ENCODE measurements at places on chromosomes 2 and 18.

GRCh38 chr2:19607400-19607799 lies 249.0 kb upstream of the OSR1 start:
- DNase-seq = no peak

- no peak for DNase-seq
These were observed 353.5 kb upstream of the RGPD4 start for GRCh38 chr2:107473150-107473549.

- DNase-seq = no peak
These were observed 132.3 kb upstream of the TFPI start for GRCh38 chr2:187686416-187687024.

- no peak for DNase-seq
These were observed 707.6 kb downstream of the SLC4A3 start for GRCh38 chr2:220334871-220335590.
